ENCODE measurements at places on chromosomes 6 and 20.

- no peak for DNase-seq
These were observed 101.1 kb downstream of the SMLR1 start for GRCh38 chr6:130928158-130928912.

GRCh38 chr6:116096979-116097816 is 3.5 kb upstream of the NT5DC1 start:
- DNase-seq = no peak

GRCh38 chr6:81614292-81614691 is 138.2 kb downstream of the TENT5A start:
- DNase-seq = no peak

- peak; percentile 24 for DNase-seq
These were observed 136.3 kb downstream of the ZMYND8 start for GRCh38 chr20:47220161-47220582.

DNA sequence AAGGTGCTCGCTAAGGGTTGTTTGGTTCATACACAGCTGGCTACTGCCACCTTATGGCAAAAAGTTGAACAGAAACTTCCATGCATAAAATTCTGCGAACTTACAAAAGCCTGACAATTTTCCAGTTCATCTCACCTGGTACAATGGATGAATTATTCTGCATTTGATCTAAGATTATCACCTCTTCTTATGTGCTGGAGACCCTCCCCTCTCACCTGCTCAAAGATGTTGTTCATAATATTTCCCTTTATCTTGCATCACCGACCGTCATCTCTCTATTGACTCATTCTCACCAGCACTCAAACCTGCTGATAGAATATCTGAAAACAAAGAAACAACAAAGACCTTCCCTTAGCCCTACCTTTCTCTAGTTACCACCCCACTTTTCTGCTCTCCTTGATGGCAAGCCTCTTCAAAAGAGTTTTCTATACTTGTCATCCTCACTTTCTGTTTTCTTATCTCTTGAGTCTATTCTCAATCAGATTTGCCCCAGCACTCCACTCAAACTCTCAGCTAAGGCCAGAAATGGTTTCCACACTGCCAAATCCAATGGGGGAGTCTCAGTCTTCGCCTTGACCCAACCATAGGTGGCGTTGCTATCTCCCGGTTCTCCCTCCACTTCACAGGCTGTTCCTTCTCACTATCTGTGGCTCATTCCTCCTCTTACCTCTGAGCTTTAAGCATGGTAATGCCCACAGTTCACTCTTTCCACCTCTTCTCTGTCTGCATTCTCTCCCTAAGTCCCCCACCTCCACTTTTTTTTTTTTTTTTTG is 25.8 kb downstream of the SNRNP48 start:
- peak; percentile 4 for DNase-seq

DNA sequence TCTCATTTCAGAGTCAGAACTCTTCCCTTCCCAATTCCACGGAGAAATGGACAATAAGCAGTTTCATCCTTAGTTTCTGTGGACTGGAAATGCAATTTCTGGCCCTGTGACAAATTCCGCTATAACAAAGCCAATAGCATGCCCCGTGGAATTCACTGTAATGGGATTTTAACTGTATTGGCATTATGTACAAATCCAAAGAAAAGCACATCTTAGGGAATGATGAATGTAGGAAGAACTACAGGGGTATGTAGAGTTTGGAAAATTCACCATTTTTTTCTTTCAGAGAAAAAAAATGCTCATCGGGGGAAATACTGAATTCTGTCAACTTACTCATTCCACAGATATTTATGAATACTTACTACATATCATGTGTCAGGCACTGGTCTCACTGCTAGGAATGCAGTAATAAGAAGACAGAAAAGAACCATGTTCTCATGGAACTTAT is 43.5 kb downstream of the KIF6 start:
- no peak for DNase-seq

GRCh38 chr6:90109141-90109540 is 187.5 kb downstream of the BACH2 start:
- no peak for DNase-seq

- DNase-seq = no peak
These were observed 21.1 kb downstream of the PCK1 start for GRCh38 chr20:57582029-57582378.

- DNase-seq = no peak
These were observed 9.6 kb downstream of the BTNL2 start for GRCh38 chr6:32397252-32397920.

DNA sequence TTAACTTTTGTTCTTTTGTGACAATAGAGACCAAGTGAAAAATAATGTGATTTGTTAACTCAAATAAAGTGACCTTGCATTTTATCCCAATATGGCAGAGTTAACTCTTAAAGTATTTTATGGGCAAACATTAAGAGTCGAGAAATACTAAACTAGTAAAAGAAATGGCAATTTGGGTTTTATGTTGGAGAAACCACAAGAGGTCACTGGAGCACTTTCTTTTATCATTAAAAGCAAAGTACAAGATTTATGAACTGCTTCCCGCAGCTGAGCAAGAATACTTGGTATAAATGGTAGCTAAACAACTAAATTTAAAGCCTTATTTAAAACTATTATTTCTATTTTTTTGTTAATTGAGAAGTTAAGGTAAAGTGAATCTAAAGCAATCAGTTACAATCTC is 33.5 kb upstream of the MCM9 start:
- DNase-seq = no peak

DNA sequence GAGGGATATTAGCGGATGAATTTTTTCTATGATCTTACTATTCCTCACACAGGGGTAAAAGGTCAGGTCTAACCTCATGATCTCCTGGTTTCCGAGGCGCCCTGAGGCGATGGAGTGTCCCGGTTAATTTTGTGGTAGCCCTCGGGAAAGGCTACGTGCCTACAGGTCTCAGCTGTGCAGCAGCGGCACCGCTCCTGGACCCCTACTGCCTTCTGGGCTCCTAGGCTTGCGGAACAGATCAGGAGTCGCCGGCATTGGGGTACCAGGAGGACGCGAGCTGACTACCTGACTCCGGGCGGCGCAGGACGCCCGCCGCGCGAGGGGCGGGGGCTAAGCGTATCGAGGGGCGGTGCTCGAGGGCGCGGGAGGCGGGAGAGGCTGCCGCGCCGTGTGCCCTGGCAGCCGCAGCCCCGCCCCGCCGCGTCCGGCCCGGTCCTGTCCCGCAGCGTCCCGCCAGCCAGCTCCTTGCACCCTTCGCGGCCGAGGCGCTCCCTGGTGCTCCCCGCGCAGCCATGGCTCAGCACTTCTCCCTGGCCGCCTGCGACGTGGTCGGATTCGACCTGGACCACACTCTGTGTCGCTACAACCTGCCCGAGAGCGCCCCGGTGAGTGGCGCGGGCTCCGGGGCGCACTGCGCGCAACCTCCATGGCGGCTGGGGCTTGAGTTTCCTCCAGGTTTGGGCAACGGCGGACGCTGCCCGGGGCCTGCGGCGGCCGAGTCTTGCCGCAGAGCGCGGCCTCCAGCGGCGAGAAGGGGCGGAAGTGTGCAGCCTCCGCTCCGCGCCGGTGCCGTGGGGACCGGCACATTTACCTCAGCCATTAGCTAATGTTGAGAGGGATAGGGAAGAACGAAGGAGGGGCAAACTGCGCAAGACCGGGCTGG is at the start of gene NT5DC1:
TSS of gene NT5DC1 (plus strand) at position 435 of the 883 bp plus-strand sequence. CDS start at position 513, 78 bp downstream.
- peak; percentile 77 for DNase-seq

DNA sequence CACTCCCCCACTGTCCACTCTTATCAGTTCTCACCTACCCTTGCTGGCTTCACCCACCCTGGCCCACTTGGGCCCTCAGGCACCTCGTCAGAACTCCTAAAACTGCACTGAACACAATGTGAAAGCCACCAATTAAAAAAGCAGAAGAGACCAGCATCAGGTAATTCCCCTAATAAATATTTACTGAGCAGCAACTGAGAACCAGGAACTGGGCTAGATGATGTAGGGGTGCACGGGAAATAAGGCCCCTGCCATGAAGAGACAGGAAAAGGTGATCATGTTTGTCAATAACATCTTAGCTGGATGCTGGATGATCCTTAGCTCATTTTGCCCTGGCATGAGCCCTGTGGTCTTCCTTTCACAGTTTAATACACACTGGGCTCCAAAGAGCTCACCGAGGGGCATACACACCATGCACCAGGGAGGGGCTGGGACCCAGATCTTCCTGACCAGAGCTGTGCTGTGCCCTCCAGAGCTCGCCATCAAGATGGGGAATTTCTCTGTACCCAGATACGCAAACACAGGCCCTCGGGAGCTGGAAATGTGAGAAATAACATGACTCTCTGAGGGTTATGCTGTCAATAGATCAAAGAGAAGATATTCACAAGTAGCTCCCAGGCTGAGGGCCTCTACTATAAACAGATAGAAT is 113.6 kb upstream of the SLC22A16 start:
- no peak for DNase-seq

DNA sequence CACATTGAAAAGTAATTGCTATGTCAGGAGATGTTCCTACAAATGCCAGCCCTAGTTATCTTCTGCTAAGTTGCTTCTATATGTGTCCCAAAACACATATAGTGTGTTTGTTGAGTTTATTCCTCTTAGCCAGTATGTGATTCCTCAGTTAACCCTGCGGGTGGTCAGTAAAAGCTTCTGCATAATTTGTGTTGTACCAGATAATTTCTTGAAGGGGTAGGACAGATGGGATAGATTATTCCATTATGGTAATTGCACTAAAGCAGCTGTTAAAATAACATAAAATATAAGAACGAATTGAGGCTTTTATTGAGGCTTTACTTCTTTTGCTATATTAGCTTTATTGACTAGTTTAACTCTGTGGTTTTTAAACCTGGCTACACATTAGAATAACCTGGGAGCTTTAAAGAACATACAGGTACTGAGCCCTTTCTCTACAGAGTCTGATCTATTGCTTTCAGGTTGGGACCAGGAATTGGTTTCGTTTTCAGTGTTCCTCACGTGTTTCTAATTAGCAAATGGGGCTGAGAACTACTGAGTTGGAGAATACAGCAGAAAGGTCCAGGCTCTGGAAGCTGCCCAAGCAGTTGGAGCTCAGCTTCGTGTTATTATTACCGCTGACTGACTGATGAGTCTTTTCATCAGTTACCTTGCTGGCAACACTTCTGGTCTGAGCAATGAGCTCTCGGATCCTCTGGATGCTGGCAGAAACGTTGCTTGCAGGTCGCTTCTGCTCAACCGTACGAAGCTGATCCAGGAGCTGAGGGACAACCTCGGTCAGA is 56.9 kb downstream of the FAM229B start:
- DNase-seq = no peak

DNA sequence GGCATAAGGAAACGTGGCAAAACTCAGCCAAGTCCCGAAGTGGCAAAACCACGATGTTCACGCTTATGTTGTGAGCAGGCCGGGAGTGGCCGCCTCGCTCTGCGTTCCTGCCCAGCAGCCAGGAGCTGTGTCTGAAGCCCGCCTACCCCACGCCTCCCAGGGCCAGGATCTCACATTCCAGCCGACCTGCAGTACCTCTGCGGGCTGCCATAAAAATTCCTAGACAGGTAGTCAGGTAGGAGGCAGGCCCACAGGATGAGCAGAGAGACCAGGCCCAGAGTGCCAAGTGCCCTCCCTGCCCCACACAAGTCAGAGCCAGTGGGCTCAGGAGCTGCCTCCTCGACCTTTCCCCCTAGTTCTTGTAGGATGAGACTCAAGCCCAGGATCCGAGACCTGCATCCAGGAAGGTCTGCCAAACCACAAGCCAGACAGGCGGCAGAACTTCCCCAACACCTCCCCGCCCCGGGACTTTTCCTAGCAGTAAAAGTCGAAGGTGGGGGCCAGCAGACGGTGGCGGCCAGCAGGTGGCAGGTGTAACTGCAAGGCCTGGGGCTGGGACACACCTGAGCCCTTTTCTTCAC is 16.7 kb downstream of the PMEPA1 start:
- DNase-seq = no peak

DNA sequence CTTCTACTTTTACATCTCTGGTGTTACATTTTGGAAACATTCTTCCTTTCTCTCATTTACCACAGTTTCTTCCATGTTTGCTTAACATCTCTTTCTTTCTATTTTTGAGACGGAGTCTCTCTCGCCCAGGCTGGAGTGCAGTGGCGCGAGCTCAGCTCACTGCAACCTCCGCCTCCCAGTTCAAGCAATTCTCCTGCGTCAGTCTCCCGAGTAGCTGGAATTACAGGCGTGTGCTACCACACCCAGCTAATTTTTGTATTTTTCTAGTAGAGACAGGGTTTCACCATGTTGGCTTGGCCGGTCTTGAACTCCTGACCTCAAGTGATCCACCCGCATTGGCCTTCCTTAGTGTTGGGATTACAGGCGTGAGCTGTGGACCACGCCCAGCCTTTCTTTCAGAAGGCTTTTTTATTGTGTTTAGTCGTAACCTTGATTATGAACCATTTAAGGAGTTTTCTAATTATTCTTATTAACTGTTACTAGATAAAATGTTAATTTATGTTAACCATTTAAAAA is 27.8 kb downstream of the MAP3K4 start:
- DNase-seq = no peak

DNA sequence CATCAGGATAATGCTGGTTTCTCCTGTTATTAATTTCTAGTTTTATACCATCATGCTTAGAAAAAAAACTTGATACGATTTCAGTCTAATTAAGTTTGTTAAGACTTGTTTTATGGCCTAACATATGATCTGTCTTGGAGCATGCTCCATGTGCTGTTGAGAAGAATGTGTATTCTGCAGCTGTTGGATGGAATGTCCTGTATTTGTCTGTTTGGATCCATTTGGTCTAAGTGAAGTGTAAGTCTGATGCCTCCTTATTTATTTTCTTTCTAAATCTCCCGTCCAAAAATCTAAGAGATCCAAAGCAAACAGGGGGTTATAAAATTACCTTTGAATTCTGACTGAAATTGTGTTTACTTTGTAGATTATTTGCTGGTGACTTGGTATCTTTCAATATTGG is 30.0 kb upstream of the PRND start:
- DNase-seq = no peak

GRCh38 chr20:38321959-38322598 is 18.1 kb downstream of the BPI start:
- no peak for DNase-seq

GRCh38 chr6:170183521-170183920 is 107.4 kb downstream of the DLL1 start:
- no peak for DNase-seq
